ENCODE measurements at places on chromosomes 2 and 18.

- DNase-seq: no peak
Measured at GRCh38 chr2:57891086-57891712, 155.4 kb upstream of the VRK2 start.

GRCh38 chr2:40758401-40759155 lies 306.7 kb upstream of the SLC8A1 start:
- no peak for DNase-seq

DNA sequence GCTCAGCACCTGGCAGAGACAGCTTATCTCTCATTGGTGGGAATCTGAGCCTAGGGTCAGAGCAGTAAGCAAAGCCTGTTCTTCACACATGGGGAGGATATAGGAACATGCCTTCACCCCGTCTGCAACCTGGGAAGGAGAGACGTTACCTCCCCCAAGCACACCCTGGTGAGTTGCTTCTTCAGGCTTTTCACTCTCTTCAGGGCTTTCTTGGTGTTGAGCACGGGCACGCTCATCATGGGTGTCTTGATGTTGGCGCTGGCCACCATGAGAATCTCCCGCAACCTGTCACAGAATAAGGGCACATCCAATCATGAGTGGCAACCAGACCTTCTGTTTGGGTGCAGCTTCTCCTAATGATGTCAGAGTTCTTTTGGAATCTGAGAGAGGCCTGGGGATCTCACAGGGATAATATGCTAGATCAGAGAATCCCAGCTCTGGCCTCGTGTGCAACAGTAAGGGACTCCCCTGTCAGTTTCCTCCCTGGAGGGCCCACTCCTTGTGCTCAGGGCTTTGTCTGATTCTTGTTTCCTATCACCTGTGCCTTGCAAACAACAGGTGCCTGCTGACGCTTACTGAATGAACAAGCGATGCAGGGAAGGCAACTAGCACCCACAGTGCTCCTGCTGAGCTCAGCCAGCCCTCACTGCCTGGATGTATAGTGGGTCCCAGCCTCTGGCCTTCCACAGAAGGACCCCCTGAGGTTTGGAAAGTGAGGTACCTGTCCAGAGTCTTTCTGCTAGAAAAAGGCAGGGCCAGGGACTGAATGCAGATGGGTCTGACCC lies 66.3 kb downstream of the POLR1A start:
- DNase-seq: no peak

DNA sequence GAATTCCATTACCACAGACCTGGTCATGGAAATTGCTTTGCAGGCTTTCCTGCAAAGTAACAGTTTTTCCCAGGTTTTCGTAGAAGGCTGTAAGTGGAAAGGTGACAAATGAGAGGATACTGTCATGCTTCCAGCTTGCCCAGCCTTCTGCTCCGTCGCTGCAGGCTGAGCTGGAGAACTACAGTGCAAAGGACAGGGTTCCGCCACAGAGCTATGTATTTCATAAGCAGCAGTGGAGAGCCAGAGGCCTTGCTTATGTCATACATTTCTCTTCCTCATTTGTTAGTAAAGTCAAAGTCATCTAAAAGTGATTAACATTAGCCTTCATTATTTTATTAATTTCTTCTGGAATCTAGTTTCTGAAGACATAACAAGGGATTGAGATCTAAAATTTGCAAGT lies 72.9 kb upstream of the RBM44 start:
- peak; percentile 87 for DNase-seq

GRCh38 chr18:47050468-47050867 lies 15.0 kb upstream of the ELOA2 start:
- DNase-seq: peak; percentile 2

Data from HL-60 (cell line).